ENCODE measurements at places on chromosomes 1 and 21.

DNA sequence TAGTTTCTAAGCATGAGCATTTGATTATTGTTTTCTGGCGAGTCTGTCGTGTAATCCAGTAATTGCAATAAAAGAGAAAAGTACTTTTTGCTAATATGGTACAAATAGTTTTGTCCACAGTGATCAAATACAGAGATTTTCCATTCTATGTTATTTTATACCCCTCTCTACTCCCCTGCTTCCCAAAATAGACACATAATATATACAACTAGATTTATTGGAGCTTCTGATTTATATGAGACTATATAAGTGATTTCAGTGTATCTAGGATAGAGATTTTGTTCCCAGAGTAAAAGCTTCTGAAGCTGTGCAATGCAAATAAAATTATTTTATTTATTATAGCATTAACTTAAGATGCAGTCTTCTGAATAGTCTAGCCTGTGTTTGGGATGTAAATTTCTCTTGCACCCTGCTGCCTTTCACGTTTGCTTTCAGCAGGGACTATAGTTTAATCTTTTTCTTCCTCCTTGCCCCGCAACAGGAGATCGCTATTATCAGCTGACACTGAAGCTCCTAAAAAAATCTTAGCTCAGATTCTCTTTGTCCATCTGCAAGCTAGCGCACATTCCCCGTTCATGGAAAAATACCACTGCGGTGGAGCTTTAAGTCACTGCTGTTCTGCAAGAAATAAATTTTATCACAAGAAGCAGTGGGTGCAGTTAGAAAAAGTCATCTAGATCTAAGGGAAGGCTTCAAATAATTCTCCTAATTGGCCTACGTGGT, 273.3 kb downstream of the DISC1 start:
- no peak for DNase-seq

DNA sequence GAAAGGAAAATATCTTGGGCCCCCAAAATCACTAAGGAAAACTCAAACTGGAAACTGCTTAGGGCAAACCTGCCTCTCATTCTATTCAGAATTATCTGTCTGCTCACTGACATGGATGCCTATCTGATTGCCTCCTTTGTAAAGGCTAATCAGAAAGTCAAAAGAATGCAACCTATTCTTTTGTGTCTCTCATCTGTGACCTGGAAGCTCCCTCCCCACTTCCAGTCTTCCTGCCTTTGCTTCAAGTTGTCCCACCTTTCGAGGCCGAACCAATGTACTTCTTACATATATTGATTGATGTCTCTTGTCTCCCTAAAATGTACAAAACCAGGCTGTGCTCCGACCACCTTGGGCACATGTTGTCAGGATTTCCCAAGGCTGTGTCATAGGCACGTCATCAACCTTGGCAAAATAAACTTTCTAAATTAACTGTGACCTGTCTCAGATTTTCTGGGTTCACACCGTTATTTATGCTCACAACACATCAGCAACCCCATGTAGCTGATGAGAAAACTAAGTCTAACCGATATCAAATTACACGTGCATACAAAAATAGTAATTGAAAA, 302.3 kb upstream of the NRIP1 start:
- no peak for DNase-seq

GRCh38 chr1:241557031-241557430, 24.9 kb downstream of the KMO start:
- no peak for DNase-seq

DNA sequence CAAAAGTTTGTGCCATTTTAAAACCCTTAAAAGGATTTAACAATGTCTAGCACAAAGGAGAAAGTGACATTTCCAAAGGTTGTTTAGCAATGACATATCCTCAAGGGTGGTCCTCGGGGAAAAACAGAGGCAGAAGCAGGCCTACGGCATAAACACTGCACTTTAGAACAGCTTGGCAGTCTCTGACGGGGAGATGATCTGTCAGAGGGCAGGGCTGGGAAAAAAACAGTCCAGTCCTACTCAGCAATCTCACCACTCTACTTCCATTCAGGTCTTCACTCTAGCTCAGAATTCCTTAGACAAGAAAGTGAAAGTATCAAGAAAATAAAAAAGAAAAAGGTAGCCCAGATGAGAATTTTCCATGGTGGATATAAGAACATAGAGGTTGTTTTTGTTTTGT, 4.1 kb downstream of the CRYZ start:
- DNase-seq, result no peak

- no peak for DNase-seq
These were observed 35.0 kb upstream of the TMEM51 start for GRCh38 chr1:15118579-15118978.

- DNase-seq, result no peak
These were observed 254.4 kb downstream of the FOXD2 start for GRCh38 chr1:47692196-47692595.

- no peak for DNase-seq
These were observed 182.6 kb upstream of the KCNK2 start for GRCh38 chr1:214899908-214900460.

- no peak for DNase-seq
These were observed 23.1 kb upstream of the PKP1 start for GRCh38 chr1:201260236-201260590.

DNA sequence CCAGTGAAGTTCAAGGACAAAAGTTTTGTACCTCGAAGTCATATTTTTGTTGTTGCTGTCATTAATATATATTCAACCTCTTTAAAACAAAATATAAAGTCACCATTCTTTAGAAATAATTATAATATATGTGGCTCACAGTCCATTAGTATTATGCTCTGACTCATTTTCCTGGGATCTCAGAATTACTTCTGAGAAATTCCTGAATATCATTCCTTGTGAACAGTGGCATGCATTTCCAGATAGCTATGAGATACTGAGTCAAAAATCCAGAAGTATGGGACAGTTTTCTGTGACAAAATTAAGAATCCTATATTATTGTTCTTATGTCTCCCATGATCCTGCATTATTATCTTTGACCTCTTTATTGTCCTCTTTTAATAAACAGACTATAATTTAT, 13.8 kb upstream of the RGS21 start:
- no peak for DNase-seq

All from SIG-M5 (cell line).